NCI-H1694 (cell line): ENCODE measurements at places on chromosomes 2 and 18.
A peak's percentile ranks its signal among the peaks of the same experiment; 100 is the strongest.

DNA sequence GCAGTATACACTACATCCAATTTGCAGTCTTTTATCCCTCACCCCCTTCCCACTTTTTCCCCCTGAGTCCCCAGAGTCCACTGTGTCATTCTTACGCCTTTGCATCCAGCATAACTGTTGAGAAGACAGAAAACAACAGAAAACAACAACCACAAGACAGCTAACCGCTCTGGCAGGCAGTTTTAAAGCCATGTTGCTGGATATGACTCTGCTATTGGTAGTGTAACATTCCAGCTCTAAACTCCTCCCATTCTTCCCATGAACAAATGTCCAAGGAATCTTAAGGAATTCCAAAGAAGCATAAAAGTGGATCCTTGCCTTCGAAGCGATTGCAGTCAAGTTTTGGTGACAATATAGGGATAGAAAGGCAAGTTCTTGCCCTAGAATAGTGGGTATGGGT lies 599.1 kb downstream of the NYAP2 start:
- DNase-seq: no peak

DNA sequence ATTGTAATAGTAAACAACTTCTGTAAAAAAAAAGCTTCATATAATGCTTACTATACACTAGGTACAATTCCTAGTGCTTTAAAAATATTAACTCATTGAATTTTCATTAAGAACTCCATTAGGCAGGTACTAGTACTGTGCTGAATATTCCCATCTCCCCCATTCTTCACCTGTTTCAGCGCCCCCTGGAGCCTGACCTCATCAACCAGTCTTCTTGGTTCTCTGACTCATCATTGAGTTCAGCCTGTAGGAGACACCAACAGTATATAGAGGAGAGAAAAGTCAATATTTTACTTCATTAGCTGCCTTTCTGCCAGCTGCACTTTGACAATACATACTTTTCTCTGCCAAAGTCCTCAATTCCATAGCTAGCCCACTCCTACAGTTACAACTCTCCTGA lies 1009.9 kb upstream of the KLHL29 start:
- no peak for DNase-seq

GRCh38 chr2:32941944-32942690 lies 4.6 kb upstream of the LTBP1 start:
- DNase-seq: no peak

- DNase-seq: no peak
Measured at GRCh38 chr2:176582990-176583481, 313.8 kb downstream of the MTX2 start.

DNA sequence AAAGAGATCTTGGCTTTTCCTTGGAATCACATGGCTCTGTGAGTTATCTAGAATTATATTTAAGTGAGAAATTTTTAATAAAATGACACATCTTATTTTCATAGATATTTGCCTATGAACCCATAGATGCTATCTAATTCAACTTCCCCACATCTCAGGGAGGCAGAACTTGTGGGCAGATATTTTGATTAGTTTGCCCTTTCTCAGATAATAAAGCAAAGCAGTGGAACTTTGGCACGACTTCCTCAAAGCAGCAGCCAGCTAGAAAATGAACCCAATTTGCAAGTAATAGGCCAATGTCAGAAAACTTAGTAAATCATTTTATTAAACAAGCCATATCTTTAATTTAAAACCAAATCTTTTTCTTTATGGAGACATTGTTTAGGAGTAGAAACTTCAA lies 32.7 kb downstream of the RAB27B start:
- no peak for DNase-seq

DNA sequence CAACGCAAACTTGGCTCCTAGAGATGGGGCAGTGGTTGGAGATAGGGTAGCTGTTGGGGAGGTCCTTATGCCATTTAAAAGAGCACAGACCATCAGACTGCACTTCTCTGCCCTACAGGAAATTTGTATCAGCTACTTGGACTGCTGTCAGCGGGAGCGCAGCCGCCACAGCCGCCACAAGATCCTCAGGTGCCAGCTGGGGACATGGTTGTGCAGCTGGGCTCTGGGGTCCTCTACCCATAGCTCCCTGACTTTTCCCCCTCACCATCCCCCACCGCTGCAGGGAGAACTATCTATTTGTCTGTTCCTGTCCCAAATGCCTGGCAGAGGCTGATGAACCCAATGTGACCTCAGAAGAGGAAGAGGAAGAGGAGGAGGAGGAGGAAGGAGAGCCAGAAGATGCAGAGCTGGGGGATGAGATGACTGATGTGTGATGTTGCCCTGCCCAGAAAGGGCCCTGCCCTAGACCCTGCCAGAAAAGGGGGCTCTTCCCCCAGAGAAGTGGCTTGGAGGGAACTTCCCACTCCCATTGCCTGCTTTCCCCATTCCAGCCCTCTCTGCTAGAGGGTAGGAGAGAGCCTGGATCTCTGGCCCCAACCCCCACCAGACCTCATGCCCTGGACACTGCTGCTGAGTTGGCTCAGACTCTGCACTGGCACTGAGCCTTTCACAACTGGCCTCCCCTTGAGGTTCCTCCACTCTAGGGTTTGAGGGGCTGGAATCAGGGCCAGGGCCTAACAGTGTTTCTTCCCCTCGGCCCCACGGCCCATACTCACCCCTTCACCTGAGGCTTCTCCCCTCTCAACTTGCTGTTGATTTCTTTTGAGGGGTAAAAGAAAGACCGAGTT lies 7.3 kb downstream of the PRADC1 start:
- no peak for DNase-seq

GRCh38 chr2:187581125-187581896 lies 27.1 kb upstream of the TFPI start:
- peak; percentile 33 for DNase-seq

DNA sequence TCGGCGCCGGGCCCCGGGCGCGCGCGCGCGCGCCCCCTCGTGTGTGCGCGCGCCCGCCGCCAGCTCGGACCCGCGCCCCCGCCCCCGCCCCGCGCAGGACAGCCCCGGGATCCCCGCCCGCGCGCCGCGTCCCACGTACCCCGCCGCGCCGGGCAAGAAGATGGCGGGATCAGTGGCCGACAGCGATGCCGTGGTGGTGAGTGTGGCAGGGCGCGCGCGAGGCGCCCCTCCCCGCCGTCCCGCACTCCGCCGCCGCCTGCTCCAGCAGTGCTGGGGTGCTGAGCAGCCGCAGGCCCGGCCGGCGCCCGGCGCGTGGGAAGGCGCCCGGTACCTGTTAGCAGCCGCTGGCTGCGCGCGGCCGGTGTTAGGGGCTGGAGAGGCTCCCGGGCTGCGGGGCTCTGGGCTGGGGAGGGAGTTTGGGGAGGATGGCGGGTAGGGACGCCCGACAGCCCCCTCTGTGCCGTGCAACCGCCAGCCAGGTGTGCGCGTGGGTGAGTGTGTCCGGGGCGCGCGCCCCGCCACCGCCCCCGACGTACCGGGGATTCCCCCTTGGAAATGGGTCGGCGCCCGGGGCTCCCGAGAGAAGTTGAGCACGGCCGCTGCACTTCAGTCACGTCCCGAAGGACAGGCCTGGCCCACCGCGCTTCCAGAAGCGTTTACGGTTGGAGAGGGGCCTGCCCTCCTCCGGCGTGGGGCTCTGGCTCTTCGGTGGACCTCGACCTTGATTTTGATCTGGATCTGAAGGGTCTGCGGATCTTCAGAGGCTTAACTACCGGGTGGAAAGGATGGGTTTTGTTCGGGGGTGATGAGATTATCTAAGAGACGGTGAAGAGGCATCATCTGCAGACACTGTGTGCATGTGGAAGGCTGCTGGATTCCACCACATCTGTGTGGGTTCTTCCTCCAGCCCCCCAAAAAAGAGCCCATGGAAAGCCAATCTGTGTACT lies 697 bp downstream of the LGALSL start:
- no peak for DNase-seq

- no peak for DNase-seq
Measured at GRCh38 chr18:10062302-10063300, 148.8 kb downstream of the VAPA start.

GRCh38 chr2:157052685-157053224 lies 204.8 kb upstream of the GALNT5 start:
- DNase-seq: no peak

GRCh38 chr2:229340086-229340760 lies 69.1 kb upstream of the PID1 start:
- no peak for DNase-seq

DNA sequence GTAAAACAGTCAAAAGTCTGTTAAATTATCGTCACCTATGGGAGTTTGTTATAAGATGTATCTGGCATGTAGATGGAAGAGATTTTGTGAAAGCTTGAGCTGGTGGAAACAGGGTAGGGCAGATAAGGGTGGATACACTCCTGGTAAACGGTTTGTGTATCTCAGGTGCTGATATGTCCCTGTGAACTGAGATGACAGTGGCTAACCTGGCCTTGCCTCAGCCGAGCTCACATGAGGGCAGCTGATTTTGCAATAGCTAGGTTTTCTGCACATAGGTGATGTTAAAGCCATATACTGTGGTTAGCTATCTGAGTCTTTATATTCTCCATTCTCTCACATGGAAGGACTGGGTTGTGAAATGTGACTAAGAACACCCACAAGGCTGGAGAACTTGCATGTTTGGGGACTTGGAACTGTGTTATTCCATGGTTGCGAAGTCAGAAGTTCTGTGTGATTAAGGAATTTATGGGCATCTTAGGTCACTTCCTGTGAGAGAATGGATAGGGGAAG lies 205.1 kb downstream of the TPGS2 start:
- DNase-seq: no peak

GRCh38 chr2:148515976-148516375 lies 128.6 kb upstream of the EPC2 start:
- DNase-seq: no peak

- DNase-seq: no peak
Measured at GRCh38 chr18:37570336-37570930, 4.8 kb upstream of the CELF4 start.

DNA sequence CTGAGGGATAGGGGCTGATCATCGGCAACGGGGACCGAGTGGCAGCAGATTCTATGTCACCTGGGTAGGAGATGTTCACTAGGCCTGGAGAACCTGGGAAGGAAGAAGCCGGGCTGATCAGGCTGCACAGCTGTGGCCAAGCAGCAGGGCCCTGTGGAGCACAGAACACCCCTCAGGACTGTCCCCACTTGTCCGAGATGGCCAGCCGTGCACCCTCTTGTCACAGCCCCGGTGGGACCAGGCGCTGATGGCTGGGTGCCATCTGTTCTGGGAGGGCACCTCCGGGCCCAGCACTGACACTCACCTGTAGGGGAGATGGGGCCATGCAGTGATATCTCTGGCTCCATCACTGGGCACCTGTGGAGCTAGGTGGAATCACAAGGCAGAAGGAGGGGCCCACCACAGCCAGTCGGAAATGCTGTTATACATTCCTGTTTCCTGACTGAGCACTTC lies 217.9 kb upstream of the RAB6C start:
- no peak for DNase-seq

- DNase-seq: no peak
Measured at GRCh38 chr2:143692162-143692561, 562.9 kb downstream of the ARHGAP15 start.

- DNase-seq: peak; percentile 97
Measured at GRCh38 chr2:236939721-236940231, 145.9 kb upstream of the COPS8 start.

DNA sequence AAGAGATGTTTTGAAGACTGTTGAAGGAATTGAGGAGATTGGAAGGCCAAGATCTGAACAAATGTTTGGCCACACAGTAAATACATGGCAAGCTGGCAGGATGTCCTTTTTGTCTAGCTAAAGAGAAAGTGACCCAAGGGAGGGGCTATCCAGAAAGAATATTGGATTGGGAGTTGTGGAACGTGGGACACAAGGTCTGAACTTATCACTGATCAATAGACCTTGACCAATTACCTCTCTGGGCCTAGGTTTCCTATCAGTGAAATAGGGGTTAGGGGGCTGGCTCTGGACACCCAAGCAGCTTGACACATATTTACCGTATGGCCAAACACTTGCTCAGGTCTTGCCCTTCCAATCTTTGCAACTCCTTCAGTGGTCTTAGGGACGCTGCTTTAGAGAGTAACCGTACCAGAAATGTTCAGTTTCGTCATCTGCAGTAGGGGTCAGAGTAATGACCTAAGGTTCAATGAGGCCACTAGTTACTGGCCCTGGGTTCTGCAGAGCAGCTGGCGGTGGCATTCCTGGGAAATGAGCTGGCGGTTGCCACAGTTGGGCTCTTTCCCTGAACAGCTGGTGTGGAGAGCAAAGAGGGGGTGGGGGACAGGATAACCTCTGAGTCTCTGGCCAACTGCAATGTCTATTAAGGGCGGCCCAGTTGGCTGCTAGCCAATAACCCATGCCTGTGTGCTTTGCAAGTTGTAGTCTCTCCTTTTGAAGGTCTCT lies 70.1 kb upstream of the STPG4 start:
- peak; percentile 89 for DNase-seq

DNA sequence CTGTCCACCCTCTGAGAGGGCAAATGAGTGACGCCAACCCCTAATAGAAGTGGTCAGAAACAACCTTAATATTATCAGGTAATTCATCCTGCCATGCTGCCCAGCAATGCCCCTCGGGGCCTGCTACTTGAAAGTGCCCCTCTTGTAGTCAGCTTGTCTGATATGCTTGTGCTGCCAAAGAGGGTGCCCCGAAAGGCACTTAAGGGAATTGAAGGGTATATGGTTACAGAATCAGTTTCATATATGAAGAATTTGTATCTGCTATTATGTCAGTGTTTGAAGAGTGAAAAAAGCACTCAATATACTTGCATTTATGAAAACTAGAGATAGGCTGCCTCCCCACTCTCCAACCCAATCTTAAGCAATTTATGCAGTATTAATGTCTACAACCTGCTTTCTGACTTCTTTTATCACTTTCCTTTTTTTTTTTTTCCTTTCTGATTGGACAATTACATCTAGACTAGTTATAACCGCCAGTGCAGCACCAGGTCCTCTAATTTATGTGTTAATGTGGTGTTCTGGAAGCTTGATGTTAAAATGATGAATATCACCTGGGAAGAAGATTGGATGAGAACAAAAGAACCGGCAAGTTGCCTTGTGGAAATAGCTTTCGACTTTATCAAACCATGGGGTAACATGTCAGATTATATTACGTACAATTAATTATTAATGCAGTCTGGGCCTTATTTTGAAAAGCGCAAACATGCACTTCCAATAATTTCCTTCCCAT lies 646.9 kb upstream of the ACVR2A start:
- DNase-seq: no peak

- no peak for DNase-seq
Measured at GRCh38 chr2:117989854-117990438, 23.9 kb downstream of the CCDC93 start.

- DNase-seq: peak; percentile 49
Measured at GRCh38 chr2:7012141-7012764, 95.0 kb downstream of the RNF144A start.

DNA sequence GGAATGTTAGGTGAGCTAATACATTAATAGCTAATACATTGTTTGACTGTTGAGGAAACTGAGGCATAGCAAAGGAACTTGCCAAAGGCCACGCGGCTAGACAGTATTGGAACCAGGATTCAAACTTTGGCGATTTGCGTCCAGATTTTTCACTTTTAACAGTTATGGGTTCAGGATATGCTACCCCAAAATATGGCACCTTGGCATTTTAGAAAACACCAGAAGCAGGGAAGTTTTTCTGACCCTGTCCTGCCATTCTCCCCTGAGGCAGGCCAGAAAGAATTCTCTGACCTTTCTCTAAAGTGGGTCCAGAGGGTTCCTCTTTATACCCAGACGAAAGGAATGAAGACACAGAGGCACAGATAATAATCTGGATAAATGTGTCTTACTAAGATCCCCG lies 166.9 kb downstream of the MYCN start:
- DNase-seq: no peak

GRCh38 chr2:7083580-7084509 lies 166.6 kb downstream of the RNF144A start:
- peak; percentile 69 for DNase-seq

GRCh38 chr2:138485019-138485418 lies 16.6 kb upstream of the SPOPL start:
- DNase-seq: no peak
